RWPE1 (cell line): ENCODE measurements at places on chromosomes 5 and 9.

DNA sequence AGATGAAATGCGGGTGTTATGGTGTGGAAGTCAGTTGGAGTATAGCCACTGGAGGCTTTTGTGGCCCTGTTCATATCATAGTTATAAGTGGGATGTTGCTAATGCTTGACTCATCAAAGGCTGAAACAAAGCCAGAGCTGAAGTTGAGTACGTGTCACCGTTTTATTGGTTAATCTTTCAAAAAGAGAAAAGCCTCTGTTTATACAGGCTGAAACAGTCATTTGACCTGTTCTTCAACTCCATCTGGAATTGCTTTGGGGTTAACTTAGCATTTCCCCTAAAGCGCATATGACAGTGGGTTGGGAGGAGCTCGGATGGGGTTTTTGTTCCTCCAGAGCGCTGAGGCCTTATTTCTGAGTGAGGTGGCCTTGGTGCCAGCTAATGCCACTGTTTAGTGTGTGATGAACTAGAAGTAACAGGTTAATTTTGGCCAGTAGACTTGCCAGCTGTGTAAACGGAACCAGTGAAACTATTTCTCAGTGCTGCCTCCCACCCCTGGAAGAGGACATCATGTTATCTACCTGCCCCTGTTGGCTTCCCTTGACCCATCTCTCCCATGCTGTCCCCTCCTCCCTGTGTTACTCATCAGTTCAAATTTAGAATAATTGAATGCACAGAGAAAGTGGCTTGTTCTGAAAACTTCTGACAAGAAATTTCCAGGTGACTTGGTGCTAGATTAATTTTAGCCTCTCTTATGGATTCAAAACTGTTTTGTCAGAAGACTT lies 34.2 kb downstream of the MTAP start:
- peak; percentile 97 for DNase-seq

- no peak for DNase-seq
Observed at GRCh38 chr5:139335811-139336210, 5.8 kb upstream of the PAIP2 start.

- no peak for DNase-seq
Observed at GRCh38 chr9:20526500-20527319, 95.6 kb downstream of the MLLT3 start.

DNA sequence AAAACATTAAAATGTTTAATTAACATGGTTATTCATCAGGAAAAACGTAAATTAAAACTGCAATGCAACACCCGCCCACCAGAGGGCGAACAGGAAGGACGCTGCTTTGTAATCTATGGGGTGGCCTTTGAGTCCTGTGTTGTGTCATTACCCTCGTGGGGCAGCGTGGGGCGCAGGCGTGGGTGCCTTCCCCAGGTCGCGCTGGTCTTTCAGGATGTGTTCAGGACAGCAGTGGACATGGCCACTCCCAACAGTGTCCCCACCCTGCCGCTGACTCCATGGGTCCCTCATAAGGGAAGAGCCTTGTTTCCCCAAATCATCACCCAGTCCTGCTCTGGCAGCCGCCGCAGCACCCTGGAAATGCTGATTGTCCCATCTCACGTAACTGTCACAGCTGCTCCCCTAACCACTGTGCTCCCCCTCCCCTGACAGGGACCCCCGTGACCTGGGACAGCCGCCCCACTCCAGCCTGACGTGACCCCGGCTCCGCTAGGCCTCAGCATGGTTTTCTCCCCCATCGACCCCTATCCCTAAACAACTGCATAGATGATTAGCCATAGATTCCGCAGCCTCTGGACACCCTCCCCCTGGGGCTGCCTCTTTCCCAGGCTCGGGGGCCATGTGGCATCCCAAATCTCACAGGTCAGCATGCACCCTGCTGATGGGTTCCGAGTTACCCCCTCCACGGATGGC lies 36.4 kb downstream of the GLT6D1 start:
- DNase-seq: peak; percentile 70

GRCh38 chr9:135986605-135987004 lies 25.4 kb upstream of the UBAC1 start:
- DNase-seq: no peak

- peak; percentile 15 for DNase-seq
Observed at GRCh38 chr5:16570121-16570815, 46.5 kb downstream of the RETREG1 start.

DNA sequence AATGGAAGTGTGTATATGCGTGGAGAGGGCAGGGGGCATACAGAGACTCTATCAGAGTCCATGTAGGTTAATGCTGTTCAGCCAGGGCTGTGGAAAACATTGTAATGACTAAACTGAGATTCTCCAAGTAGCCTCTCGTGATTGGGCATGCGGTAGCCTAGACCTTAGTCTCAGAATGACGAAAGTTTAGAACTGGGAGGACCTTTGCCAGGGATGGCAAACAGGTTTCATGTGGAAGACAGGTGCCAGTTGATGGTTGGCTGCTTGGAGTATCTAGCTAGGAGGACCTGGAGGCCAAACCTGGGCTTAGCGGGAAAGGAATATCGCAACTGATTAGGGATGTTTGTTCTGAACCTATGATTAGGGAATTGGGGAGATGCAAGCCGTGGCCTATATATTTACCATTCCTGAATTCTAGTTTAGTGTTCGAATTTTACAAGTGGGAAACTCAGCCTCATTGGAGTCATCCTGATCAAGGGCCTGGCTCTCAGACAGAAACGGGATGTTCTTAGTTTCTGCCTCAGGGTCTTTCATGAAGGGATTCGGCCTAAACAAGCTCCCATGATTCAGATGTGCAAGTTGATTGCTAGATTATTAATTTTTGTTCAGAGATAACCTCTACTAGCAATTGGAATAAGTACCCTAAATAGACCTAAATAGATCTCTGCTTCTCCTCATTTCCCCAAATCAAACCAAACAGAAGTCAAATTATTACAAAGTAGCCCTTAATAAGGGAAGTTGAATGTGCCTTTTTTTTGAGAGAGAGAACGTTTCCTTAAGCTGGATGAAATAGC lies 26.8 kb upstream of the TJP2 start:
- DNase-seq: no peak

- DNase-seq: no peak
Observed at GRCh38 chr9:126295082-126295477, 31.5 kb upstream of the MVB12B start.

- no peak for DNase-seq
Observed at GRCh38 chr9:16032799-16033198, 480.0 kb downstream of the CCDC171 start.

DNA sequence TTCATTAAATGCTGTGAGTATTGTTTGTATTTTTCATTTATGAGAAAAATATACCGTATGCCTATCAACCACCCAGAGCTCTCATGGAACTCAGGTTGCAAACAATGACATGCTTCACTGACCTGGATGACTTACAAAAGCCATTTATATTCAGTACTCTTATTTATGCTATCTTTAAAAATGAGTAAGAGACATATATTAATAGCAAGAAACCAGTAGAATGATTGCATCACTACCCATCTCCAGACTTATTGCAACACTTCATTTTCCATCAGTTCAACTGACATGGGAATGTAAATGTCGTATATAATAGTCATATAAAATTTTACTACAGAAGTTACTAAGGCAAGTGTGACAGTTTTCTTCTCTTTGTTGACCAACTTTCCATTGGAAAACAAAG lies 69.1 kb downstream of the OTP start:
- no peak for DNase-seq

- no peak for DNase-seq
Observed at GRCh38 chr5:74239261-74239660, 401.3 kb downstream of the ENC1 start.

DNA sequence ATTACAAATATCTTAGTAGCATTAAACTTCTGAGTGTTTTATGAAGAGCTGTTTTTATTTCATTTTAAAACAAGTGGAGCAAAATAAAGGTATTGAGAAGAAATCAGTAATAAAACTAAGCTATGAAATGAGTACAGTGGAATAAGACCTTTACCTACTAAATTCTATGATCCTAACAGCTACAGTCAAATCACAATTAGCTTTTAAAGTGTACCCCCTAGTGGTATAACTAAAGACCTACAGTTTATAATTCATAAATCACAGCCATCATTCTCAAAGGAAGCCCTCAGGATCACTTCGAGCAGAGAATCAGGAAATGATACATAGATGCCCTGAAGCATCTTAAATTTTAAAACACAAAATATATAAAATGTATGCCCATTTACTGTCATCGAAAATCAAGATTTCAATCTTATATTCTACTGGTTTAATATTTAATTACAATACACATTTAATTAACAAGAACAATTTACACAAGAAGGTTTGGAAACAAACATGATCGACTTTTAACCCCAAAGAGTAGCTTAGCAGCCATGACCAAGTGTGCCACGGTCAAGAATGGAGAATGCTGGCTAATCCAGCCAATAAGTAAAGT lies 12.3 kb downstream of the CCNH start:
- DNase-seq: peak; percentile 67

GRCh38 chr9:34869390-34869789 lies 88.7 kb upstream of the PHF24 start:
- no peak for DNase-seq
